Cardiac fibroblast (primary cell): ENCODE measurements at places on chromosomes 3 and 15.

DNA sequence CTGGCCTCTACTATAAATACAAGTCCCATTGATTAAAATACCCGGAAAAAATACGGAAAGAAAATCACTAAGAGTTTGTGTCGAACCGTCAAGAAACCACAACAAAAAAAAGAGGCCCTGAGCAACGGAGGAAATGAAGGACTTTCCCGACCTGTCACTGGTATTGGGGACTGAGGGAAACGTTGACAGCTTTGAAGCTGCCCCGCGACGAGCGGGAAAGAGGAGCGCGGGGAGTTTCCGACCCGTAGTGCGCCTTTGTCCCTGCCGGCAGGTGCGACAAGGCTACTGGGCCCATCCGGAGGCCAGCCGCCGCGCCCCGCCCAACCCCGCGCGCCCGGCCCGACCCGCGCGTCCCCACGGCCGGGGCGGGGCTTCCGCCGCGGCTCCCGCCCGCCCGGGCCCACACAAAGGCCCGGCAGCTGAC, 416 bp downstream of the PBRM1 start:
- peak; percentile 71 for DNase-seq

DNA sequence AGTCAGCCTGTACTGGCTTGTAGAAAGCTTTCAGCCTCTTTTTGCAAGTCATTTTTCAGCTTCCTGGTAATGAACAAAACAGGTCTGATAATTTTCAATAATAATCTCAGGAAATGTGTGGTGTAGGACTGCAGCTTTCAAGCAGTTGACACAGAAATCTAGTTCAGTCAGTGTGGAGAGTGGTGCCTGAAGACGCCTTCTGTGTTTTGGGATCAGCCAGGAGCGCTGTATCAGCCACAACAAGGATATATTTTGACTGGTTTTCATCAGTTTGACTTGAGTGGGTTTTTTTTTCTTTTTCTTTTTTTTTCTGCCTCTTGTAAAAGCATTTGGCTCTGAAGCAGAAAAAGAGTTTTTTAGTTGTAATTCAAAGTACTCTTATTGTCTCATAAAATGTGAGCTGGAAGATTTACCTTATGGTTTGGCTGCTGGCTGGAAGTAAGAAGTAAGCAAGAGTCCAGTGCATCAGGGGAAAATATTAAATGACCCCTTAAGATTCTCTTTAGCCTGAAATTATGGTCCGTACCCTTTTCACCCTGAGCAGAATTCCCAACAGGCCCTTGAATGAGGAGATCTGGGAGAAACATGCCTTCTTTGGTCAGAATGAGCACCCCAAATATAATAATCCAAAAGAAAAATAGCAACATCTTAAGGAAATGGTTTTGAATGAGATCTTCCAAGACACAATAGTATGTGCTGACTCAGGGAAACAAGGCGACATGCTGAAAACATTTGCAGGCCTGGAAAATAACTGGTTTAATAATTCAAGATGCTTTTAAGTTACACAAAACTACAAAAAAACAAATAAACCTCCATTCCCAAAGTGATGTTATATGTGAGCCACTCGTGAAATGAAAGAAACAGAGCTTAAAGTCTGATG, 332.7 kb upstream of the ADAMTS9 start:
- DNase-seq, result no peak

GRCh38 chr3:117145677-117146076, 436.1 kb downstream of the TUSC7 start:
- DNase-seq, result no peak

- no peak for DNase-seq
These were observed 1.8 kb downstream of the ITIH1 start for GRCh38 chr3:52779011-52779836.

DNA sequence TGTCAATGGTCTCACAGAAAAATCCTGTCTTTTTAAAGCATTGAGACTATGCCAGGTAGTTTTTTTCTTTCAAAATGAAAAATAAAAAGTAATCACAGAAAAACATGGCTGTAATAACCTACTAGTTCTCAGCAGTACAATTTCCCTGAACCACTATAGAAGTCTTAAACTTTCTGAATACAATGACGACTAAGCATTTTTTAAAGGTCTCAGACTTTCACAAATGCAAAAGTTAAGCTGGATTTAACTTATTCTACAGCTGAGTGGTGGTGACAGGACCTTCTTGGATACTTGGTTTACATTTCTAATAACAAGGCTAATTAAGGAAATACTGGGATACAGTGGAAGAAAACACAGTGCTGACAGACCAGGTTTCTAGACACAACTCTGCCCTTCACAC, 81.8 kb downstream of the CBLB start:
- no peak for DNase-seq

DNA sequence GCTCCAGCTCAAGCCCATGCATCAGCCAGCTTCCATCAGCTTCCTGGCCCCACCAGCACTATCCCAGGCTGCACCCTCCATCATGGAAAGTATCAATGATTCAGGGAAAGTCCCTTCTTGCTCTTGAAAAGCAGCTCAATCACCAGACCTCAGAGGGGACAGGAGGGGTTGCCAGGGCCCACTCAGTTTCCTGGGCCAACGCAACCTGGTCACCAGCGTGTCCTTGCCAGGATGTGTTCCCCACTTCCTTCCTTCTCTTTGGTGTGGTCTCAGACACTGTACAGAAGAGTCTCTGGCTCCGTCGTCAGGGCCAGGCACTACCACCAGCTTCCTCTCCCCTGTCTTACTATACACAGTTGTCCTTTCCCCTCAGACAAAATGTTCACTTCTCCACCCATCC, 3.0 kb downstream of the HDC start:
- DNase-seq, result no peak

- DNase-seq, result no peak
These were observed 271.3 kb downstream of the PLOD2 start for GRCh38 chr3:145889730-145890129.

DNA sequence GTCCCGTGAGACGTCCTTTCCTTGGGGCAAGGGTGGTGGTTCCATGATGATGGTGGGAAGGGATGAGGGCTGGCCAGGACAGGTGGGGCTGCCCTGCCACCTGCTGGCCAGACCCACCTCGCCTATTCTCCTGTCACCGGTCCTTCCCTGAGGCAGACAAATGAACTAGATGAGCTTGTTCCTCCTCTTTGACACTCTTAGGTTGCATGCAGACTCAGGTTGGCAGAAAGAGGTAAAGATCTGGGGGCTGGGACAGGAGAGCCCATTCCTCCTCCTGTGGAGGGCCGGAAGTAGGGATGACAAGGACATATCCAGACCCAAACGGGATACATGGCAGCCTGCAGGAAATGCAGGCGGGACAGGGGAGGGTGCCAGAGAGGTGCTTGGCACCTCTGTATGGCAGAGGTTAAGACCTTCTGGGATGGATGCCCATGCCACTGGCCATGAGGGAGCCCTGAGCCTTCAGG, 38.6 kb downstream of the ACSBG1 start:
- no peak for DNase-seq

DNA sequence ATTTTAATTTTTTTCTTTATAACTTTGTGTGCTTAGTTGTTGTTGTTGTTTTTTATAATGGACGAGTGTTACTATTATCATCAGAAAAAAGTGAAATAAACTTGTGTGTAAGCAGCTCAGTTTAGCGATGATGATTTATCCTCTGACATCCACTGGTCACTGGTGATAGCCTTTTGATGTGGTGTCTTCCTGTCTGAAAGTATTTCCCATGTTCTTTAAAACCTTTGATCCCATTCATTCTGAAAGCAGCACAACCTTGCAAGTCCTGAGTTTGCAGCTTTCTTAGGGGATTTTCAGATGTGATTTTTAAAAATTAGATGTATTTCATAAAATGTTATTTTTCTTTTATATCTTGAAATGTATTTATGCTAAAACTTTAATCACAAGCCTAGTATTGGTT, 85.9 kb upstream of the ZPLD1 start:
- DNase-seq, result no peak

GRCh38 chr3:166810741-166811445, 569.2 kb downstream of the ZBBX start:
- DNase-seq, result no peak

DNA sequence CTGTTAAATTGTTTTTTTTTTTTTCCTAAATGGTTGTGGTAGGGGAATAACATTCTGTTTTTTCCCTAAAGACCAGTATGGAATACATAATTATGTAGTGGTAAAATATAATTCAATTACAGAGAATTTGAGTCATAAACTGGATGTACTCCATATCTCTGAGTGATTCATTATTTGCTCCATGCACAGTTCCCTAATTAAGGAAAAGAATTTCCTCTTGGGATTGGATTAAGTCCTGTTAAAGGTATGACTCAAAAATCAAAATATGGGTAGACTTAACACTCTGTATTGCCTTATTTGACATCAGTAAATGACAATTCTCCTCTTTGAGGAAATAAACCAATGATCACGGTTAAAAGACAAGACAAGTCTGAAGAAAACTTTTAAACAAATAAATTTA, 78.0 kb upstream of the KCNH8 start:
- DNase-seq, result no peak

- DNase-seq, result no peak
These were observed 236.9 kb downstream of the DTWD1 start for GRCh38 chr15:49857496-49858475.

GRCh38 chr15:99106417-99107220, 1.7 kb downstream of the SYNM start:
- DNase-seq, result peak; percentile 44

GRCh38 chr3:143883151-143883550, 34.9 kb upstream of the SLC9A9 start:
- no peak for DNase-seq

- DNase-seq, result no peak
These were observed 258.8 kb upstream of the PDZRN3 start for GRCh38 chr3:73883497-73883896.

DNA sequence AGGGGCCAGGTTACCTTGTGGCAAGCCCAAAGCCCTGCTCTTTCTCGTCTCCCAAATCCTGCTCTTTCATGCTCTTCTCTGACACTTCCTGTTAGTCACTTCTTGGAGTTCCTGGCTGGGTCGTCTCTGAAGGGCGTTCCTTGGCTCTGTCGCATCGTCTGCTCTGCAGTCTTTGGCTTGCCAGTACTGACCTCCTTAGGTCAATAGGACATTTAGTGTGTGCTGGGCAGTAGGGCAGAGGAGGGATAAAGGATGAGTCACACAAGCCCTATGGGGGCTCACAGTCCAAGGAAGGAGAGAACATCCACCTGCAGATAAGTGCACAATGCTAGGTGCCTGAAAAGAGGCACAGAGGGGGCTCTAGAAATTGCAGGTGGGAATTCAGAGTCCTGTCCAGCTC, 87.5 kb downstream of the FAM43A start:
- peak; percentile 51 for DNase-seq

GRCh38 chr3:15405448-15406050, 21.8 kb downstream of the METTL6 start:
- peak; percentile 81 for DNase-seq

DNA sequence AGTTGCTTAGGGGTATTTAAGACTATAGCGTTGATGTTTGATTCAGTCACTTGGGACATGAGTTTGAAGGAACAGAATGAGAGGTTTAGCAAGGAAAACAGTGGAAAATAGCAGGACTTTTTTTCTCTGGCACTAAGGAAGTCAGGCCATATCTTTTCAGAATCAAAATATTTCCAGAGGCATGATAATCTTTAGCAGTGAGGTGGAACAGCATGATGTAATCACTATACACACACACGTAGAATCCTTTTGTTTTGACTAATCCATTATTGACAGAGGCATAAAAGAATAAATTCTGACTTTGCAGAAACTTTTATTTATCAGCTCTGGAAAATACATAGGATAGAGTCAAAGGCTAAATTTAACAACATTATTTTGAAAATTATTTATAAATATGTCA, 174.1 kb downstream of the ZPLD1 start:
- no peak for DNase-seq

DNA sequence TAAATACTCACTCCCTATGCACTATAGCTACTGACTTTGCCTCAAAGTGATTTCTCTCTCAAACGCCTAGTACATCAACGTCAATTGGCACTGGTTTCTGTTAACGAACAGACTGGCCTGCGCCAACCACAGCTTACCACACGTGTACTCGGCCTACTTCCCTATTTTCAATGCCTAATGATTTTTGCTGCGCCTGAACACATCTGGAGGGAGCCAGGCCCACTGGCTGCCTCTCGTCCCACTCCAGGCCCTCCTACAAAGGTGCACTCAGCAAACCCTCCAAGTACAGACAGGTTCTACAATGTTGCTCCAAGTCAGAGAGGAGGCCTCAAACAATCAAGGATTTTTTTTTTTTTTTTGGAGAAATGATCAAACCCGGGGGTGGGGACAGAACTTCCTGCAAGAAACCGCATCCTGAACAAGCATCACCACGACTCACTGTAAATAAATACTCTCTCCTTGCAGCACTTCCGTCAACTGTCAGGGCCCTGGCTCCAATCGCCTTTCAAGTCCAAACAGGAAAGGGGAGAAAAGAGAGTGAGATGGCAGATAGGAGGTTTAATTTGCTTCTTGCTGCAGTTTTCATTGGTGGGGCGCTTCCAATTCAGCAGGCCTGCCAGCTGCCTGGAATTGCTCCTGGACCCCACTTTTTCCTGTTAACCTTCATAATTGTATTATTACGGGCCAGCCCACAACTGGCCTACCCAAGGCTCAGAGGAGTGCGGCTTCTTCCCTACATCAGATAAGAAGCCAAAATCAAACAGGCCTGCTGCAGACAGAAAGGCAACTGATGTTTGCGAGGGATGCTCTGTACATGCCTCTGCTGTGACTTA, 139.3 kb downstream of the FOXP1 start:
- DNase-seq, result peak; percentile 56

- no peak for DNase-seq
These were observed 40.1 kb downstream of the TRIM42 start for GRCh38 chr3:140717921-140718320.

GRCh38 chr3:50545781-50546180, 21.8 kb downstream of the C3orf18 start:
- no peak for DNase-seq

GRCh38 chr3:50156549-50157493, 1.7 kb downstream of the SEMA3F start:
- no peak for DNase-seq

DNA sequence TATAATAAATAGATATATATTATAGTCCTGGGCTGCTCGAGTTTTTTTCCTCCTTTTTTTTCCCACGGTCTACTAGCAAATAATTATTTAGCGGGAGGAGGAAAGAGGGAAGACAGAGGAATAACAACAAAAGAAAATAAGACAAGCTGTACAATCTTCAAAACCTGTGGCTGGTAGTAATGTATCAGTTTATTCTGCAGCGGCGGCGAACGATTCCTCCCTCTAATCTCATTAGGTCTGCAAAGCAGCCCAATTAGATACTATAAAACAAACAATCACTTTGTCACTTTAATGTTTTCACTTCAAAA, 390 bp upstream of the TLE3 start:
- DNase-seq, result no peak

DNA sequence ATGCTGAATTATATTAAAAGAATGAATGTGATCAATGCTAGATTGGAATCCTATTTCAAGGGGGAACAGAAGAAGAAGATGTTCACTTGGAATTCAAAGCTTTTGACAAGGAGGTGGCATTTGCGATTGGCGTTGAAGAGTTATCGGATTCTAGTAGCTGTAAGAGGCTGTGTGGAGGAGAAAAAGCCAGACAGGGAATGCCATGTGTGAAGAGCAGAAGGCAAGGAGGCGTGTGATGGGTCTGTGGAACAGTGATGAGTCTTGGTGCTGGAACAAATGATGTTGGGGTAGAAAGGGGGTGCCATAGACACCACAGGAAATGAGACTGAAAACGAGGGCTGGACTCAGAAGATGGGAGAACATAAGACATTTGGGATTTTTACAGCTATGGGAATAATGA, 30.5 kb upstream of the ATP10A start:
- no peak for DNase-seq
